ENCODE measurements at places on chromosomes 5 and 9.

GRCh38 chr5:141821430-141821925, 56.7 kb downstream of the PCDH1 start:
- DNase-seq, result no peak

GRCh38 chr5:96931605-96932004, 4.3 kb upstream of the LNPEP start:
- no peak for DNase-seq

DNA sequence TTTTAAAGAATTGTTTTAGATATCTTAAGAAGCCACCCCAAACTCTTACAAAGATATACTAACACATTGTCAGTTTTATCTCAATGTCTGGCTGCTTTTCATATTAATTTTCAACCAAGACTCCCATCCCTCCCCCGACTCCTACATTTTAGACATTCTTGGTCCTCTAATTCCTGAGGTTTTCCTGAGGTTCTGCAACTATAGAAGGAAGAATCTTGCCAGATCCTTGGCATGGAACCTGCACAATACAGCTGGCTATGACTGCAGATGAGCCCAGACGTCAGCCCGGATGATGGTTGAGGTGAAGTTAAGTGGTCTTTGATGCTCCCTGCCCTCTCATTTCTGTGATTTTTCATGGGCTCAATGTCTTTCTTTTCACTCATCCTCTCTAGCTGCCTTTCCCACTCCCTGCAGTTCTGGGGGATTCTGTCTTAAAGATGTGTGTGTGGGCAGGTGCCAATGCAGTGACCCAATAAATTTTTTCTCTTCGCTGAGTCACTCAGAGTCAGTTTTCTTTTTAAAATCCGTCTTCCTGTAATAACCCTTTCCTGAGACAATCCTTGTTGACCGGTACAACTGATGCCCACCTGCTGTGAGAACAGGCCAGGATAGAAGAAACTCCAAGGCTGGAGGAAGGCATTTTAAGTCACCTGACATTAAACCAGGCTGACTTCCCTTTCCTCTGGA, 237.8 kb upstream of the GAS1 start:
- no peak for DNase-seq

DNA sequence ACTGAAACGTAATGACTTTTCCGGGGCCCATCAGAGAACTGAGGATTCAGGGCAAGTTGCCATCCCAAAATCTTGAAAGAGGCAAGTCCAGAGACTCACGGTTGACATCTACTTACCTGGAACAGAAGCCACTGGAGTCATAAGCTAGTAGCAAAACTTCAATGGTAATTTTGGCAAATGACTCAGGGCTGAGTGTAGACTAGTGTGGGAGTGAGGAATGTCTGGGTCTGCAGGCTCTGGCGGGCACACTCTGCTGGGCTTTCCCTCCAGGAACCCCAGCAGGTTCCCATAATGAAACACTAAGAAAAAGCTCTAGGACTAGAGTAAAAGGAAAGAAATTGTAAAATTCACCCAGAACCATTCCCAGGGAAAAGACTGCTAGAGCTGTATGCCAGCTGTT, 122.9 kb upstream of the NFIL3 start:
- DNase-seq, result no peak
